Parietal lobe (tissue), 2 donors: ENCODE measurements at places on chromosomes 4 and X. TPM values are rescaled to one million over a fixed set of nuclear protein-coding genes. Genes with fewer than 3 reads are reported as not detected.

Gene AKAP14
- not detected for total RNA-seq

Gene SLC9B1
- total RNA-seq = 6.9 TPM

Gene STOX2
- total RNA-seq = 48.5 TPM

Gene TCEAL6
- 5.9 TPM for total RNA-seq

Gene NDNF
- 4.1 TPM for total RNA-seq

Gene MAGEB1
- total RNA-seq = not detected

Gene HADH
- 23.2 TPM for total RNA-seq

Gene SPATA4
- total RNA-seq = 0.63 TPM

Gene GYPA
- 1.6 TPM for total RNA-seq

Gene ANKRD17
- total RNA-seq = 124 TPM

Gene LPAR4
- total RNA-seq = 3.8 TPM

Gene HMGN5
- total RNA-seq = 2.2 TPM

Gene C4orf51
- not detected for total RNA-seq

Gene SSX2
- not detected for total RNA-seq

Gene TLR7
- total RNA-seq = 0.94 TPM

Gene IL21
- total RNA-seq = not detected

Gene AFP
- total RNA-seq = 0.31 TPM

Gene MID1
- total RNA-seq = 38.8 TPM

Gene COPS4
- 156 TPM for total RNA-seq

Gene TMEM255A
- total RNA-seq = 2.2 TPM

Gene POU3F4
- 18.8 TPM for total RNA-seq

Gene ZNF182
- 9.1 TPM for total RNA-seq

Gene TMEM175
- 43.8 TPM for total RNA-seq

Gene SCML2
- total RNA-seq = 13.1 TPM
